Activated T-helper 1 cell treated with anti-CD3 and anti-CD28 coated beads, Interleukin-2, amount 50 U/mL, for 16 hours (primary cell): ENCODE measurements at places on chromosomes 2 and 18.

- no peak for DNase-seq
Observed at GRCh38 chr2:189676471-189676870, 2.0 kb downstream of the ANKAR start.

DNA sequence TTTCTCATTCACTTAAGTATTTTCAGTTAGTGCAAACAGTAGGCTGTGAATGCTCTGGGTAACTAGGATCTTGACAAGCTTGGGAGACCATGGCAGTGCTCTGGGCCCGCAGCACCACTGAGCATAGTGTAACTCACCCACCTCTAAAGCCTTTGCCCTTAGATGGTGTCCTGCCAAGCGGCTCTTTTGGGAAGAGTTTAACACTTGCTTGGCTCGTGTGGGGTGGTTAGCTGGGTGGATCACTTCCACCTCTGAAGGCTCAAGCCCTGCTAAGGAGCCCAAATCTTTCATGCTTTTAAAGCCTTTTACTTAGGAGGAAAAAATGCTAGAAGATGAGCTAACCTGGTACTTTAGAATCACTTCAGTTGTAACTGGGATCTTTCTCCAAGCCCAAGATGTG lies 33.9 kb downstream of the PTPN18 start:
- DNase-seq, result no peak

DNA sequence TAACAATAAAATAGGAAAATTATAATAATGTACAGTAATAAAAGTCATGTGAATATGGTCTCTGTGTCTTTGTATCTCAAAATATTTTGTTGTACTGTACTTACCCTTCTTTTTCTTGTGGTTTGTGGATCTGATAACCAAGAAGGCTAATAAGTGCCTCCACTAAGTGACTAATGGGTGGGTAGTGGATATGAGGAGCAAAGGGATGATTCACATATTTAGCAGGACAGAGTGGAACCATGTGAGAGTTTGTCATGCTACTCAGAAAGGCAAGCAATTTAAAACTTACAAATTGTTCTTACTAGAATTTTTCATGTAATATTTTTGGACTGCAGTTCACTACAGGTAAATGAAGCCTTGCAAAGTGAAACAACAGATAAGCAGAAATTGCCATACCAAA lies 1241.2 kb upstream of the CDH2 start:
- DNase-seq, result no peak

DNA sequence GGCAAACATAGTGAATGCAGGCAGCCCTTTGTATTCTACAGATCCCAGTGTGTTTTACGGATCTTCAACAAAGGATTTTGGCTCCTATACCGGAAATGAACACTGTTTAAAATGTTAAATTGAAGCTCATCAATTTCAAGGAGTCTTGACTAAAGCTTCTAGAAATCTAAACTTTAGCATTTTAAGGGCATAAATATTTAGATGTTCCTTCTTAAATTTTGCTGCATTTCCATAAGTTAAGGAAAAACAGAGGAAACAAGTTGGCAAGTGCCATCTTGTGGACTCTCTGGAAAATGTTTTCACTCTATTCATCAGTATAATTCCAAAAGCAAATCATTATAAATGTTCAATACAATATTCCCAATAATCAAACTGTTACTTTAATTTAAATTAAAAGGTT lies 19.6 kb downstream of the CHN1 start:
- no peak for DNase-seq

DNA sequence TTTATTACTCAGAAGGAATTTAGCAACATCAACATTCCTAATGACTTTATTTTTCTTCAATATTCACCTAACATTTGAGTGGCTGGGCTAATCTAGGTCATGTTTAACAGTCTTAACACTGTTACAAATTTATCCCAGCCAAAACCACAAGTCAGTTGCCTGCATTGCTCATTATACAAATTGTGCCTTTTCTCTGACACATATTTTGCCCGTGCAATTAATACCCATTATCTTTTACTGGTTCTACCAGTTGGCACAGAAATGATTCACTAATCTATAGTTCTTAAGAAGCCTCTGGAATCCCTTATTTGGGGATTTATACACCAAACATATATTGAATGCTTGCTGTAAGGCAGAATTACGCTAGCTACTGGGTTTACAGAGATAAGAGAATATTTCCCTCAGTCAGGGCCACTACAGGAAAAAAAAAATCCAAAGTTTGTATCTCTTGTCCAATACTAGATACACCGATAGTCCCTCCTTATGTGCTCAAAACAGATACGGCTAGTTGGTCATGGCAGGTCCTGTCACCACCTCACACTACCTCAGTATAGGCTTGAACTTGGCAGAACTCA lies 46.3 kb downstream of the ZCCHC2 start:
- DNase-seq, result no peak

GRCh38 chr2:84481702-84482101 lies 22.6 kb upstream of the SUCLG1 start:
- DNase-seq, result no peak

- no peak for DNase-seq
Observed at GRCh38 chr18:63259567-63260379, 59.8 kb downstream of the BCL2 start.

DNA sequence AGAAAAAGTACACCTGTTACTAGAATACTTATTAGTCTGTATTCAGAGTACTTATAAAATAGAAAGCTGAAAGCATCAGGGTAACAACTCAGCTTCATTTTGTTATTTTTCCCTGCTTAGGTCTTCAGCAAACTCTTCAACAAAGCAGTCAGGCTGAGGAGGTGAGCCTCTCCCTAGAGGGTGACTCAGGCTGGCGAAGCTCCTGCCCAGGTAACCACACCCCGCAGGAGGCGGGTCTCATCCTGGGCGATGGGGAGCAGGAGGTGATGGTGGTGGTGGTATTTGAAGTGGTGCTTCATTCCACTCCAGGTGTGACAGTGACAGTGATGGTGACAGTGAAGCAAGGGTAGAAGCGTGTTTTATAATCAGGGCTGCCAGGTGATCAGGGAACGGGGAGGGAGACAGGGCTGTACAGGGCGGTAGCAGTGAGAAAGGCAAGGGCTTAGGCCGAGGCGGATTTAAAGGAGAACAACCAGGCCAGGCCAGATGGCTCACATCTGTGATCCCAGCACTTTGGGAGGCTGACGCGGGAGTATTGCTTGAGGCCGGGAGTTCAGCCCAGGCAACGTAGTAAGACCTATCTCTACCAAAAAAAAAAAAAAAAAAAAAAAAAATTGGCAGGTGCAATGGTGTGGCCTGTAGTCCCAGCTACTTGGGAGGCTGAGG lies 127.1 kb downstream of the SOCS6 start:
- no peak for DNase-seq

GRCh38 chr2:217162533-217162932 lies 302.7 kb upstream of the TNP1 start:
- no peak for DNase-seq

GRCh38 chr2:219274361-219274921 lies 4.7 kb upstream of the DNAJB2 start:
- DNase-seq, result no peak
